ENCODE measurements at places on chromosomes 16 and 17. TPM values are rescaled to one million over a fixed set of nuclear protein-coding genes. Genes with fewer than 3 reads are reported as not detected.

CKLF gene
- 199 TPM for total RNA-seq

USP22 gene
- total RNA-seq = 180 TPM

CACNB1 gene
- 21.0 TPM for total RNA-seq

TVP23A gene
- not detected for total RNA-seq

HAS3 gene
- 0.29 TPM for total RNA-seq

PYDC1 gene
- total RNA-seq = not detected
